Spinal cord (tissue), 10 donors: ENCODE measurements at places on chromosomes 12 and 14. TPM values are rescaled to one million over a fixed set of nuclear protein-coding genes. Genes with fewer than 3 reads are reported as not detected.
A peak's percentile ranks its signal among the peaks of the same experiment; 100 is the strongest.

The LRTM2 gene
- 7.4 TPM for polyA plus RNA-seq

DNA sequence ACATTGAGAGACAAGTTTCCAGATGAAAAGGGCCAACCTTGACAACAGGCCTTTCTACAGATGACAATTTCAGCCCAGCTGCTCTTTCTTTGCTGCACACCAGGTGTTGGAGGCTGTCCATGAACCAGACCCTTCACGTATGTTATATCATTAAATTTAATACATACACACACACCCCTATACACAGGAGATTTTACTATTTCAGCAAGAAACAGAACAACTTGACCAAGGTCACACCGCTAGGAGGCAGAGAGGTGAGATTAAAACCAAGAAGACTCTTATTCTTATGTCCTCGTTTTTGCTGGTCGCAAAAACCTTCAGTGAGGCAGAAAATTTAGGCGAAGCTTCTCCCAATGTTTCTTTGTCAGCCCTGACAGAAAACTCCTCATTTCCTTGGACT is 1585.9 kb downstream of the AACS start:
- DNase-seq, result no peak

DNA sequence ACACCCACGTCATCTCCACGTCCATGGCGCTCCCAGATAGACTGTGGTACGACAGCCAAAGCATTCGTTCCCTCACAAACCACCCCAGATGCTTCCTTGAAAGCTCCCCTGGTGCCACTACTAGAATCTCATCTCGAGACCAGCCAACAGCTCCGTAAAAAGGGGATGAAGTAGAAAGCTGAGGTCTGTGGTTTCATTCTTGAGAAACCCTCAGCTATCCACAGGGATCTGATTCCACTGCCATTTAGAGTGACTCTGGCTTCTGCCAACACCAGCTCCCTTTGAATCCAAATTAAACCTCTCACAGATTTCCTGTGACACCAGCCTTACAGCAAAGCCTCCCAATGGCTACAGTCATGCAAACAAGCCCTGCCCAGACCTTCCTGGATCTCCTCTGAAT is 18.5 kb upstream of the FOXN3 start:
- DNase-seq, result no peak

The IAPP gene
- 0.30 TPM for polyA plus RNA-seq

DNA sequence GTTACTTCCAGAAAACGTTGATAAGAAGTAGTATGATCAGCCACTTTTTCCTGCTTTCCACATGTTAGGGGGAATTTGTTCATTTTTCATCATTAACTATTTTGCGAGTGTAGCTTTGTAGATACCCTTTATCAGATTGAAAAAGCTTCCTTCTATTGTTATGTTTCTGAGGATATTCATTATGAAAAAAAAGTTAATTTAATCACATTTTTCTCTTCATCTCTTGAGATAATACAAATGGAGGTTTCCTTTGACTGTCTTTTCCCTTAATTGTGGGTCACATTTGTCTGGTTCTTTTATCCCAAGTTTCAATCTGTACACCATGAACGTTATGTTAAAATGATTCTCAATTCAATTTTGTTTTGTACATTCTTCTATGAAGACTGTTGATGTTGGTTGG is 875.7 kb downstream of the SLC6A15 start:
- no peak for DNase-seq

The CLEC1A gene
- 2.5 TPM for polyA plus RNA-seq

GRCh38 chr12:95836630-95837239 is 22.0 kb upstream of the SNRPF start:
- no peak for DNase-seq

- DNase-seq, result no peak
Observed at GRCh38 chr12:62955678-62956077, 20.7 kb upstream of the PPM1H start.

The CMA1 gene
- polyA plus RNA-seq, result not detected

DNA sequence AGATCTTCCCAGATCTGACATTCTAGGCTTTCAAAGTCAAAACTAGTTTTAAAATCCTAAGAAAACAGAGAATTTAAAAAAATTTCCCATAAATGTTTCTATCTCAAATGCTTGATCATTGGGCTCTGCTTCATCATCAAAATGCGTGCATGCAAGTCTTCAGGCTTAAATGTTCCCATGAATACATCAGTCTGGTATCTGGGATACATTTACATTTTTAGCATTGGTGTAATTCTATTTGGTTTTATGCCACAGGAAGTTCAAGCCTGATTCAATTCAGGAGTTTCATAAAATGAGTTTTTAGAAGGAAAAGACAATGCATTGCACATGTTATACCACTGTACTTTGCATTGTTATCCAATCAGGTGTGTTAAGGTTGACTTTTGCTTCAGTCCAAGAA is 336.4 kb downstream of the PCNX1 start:
- DNase-seq, result no peak

The FAM181A gene
- polyA plus RNA-seq, result 16.0 TPM

DNA sequence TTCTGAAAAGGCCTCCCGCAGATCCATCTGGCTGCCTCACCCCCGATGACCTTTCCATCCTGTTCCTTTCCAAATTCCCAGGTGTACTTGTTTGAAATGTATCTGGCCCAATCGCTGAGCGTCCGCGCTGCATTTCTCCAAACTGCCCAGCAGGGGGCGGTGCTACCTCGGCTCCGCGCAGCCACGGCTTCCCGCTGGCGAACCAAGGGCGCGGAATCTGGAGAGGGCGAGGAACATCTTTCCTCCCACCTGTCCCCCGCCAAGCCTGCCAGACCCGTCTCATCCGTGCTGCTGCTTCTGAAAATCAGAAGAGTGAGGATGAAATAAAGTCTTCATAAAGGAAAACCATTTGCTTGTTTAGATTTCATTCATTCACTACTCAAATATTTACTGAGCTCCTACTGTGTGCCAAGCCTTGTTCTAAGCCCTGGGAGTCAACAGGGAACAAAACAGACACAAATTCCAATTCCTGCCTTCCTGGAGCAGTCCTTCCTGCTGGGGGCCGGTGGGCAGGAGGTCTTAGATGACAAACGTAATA is 16.8 kb upstream of the MYL2 start:
- DNase-seq, result peak; percentile 50

DNA sequence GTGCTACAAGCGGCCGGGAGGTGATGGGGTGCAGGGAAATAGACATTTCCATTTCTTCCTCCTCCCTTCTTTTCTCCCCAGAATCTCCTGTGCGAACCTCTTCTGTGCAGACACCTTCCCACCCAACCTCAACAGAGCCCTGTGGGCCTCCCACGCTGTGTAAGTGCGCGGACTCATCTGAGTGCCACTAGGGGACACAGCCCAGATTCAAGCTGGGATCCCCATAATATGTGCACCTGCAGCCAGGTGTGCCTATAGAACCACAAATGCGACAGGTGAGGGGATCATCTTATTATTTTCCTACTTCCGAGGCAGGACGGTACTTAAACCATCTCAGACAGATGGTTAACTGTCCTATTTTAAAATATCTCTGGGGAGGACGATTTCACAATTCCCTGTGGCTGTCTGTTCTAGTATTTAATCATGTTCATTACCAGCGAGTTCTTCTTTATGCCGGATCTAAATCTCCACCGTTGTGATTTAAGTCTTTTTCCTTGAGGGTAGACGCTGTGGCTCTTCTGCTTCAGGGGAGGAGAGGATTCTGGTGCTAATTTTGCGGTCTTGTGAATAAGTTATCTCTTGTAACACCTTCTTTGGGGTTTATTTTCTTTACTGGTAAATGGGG is 17.2 kb upstream of the CACNA1C start:
- peak; percentile 62 for DNase-seq

The CD69 gene
- polyA plus RNA-seq, result 1.8 TPM

DNA sequence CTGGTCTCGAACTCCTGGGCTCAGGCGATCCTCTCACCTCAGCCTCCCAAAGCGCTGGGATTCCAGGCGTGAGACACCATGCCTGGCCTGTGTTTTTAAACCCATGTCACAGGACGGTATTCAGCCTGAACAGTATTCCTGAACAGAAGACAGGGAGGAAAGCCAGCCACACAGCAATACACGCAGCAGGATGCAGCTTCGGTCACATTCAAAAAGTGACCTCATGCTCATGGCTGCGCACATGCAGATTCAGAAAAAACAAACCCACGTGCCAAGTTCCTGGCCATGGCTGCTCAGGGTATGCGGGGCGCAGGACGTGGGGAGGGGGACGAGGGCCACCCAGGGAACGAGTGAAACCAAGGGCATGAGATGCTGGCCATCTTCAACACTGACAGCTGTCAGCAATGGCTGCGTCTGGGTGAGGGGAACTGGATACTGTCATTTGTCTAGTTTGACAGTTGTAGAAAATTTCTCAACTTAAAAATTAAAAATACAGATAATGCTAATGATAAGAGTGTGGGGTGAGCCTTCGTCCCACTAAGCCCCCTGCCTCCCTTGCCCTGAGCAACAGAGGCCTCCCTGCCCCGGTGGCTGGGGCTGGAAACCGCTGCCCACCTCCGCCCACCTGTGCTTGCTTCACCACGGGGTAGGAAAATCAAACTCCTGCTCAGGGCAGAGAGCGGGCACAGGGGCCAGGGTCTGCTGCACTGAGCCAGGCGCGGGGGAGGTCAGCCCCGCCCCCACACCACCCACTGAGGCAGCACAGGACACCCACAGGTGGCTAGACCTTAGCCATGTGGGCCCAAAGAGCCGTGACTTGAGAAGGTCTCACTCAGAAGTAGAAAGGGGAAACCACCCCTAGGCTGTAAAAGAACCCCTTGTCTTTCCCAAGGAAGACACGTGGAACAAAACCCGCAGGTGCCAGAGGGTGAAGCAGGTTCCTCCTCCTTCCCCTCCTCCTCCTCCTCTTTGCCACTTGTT is 84.2 kb downstream of the SCARB1 start:
- DNase-seq, result no peak

The CLEC4E gene
- polyA plus RNA-seq, result not detected
